ENCODE measurements at places on chromosomes 16 and 17.

GRCh38 chr16:74736531-74737157 lies 36.0 kb upstream of the MLKL start:
- no peak for DNase-seq

DNA sequence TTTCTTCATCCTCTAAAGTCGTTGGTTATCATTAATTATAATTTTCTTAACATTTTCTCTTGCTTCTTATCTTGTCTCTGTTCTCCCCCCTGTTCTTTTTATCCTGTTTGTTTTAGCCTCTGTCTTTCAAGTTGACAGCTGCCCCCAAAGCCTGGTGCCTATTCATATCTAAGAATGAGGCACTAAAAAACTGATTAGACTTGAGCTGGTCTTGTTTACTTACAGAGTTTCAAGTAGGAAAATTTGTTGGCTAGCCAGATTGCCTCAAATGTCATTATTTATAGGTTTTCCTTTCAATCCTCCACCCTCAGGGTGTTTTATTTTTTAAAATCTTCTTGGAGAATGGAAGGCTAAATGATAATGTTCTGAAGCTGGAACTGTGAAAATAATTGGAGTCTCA lies 236.0 kb downstream of the UTP18 start:
- DNase-seq = no peak

- no peak for DNase-seq
Observed at GRCh38 chr16:66618588-66619375, 14.3 kb downstream of the CMTM3 start.

GRCh38 chr17:8359769-8360168 lies 16.7 kb downstream of the KRABD2 start:
- DNase-seq = no peak

DNA sequence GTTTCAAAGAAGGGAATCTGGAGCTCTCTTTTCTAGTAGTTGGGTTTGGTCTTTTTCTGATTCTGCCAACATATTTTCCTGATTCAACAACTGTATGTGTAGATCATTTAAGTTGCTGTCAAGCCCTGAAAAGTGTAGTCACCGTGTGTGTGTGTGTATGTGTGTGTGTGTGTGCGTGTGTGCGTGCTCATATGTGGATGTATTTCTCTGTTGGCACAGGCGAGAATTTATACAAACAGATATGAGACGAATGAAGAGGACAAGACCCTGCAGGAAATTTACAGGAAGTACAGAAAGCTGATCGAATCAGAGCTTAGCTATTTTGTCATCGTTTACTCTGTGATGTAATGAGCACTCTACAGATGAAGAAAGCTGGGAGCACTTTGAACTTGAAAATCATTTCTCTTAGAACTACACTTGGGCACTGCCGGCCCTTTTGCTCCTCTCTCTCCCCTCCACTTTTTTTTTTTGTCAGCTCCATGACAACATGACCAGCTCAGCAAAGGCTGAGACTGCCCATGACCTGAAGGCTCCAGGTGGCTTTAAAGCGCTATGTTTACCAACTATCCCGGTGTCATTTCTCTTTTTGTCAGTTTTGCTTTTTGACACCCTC lies 11.2 kb downstream of the FBXO39 start:
- DNase-seq = no peak

GRCh38 chr17:31582151-31582907 lies 190.9 kb downstream of the RAB11FIP4 start:
- DNase-seq = no peak

- DNase-seq = no peak
Observed at GRCh38 chr16:17301593-17302135, 169.1 kb downstream of the XYLT1 start.

GRCh38 chr16:49587511-49587910 lies 213.9 kb downstream of the C16orf78 start:
- peak; percentile 49 for DNase-seq

- DNase-seq = no peak
Observed at GRCh38 chr16:3328643-3329042, 23.3 kb downstream of the ZNF75A start.

- no peak for DNase-seq
Observed at GRCh38 chr17:33416131-33416530, 123.0 kb upstream of the ASIC2 start.

DNA sequence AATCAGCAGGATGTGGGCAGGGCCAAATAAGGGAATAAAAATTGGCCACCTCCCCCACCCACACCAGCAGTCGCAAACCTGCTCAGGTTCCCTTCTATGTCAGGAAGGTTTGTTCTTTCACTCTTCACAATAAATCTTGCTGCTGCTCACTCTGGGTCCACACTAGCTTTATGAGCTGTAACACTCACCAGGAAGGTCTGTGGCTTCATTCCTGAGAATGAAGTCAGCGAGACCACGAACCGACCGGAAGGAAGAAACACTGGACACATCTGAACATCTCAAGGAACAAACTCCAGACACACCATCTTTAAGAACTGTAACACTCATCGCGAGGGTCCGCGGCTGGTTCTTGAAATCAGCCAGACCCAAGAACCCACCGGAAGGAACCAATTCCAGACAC lies 115.5 kb upstream of the TBX2 start:
- no peak for DNase-seq

DNA sequence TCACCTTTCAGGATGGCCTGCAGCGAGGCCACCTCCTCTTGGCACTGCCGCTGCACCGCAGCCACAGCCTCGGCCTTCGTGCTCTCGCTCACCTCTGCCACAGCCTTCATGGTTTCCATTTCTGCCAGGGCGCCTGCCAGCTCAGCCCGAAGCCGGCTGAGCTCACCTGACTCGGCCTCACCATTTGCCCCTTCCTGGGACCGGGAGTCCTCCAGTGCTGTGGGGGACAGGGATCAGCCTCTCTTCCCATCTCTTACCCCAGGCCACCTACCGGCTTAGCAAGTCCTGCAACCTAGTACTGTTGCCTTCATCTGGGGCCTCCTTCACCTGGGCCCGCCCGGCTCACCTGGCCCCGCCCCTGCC lies 658 bp downstream of the RABEP2 start:
- no peak for DNase-seq

DNA sequence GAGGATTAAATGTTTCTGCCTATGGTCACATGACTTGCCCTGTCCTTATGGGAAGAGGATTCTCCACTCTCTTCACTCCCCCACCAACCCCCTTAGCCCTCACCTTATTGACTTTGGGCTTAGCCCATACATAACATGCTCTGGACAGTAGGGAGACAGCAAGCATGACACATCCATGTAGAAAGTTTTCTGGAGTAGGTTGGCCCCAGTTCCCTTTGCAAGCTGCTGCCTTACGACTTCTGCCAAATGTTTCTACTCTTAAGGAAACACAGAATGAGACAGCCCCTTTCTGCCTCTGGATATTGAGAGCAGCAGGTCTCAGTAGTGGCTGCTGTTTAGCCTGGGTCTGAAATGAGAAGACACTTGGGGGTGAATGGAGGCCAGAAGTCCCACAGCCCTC lies 282.2 kb downstream of the MAP2K6 start:
- no peak for DNase-seq

Data from left forelimb (tissue), 1 donor.